Neural crest cell (in vitro differentiated cells): ENCODE measurements at places on chromosomes 3 and 15.

DNA sequence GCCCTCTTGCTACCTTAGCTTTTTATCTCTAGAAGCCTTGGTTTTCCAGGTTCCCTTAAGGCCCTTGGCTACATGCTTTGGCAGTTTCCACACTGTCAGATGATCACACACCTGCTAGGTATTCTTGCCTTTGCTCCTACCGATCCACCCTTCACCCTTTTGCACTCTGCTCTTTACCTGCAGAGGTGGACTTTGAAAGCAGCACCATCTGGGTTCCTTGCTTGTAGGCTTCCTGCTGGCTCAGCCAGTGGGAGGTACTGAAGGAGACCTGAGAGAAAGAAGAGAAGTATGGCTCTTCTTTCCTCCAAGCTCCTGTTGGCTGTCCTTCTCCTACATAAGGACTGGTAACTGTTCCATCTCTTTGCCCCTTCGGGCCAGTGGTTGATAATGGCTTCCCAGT, 7.3 kb upstream of the ZNF592 start:
- no peak for DNase-seq

GRCh38 chr15:33453761-33454160, 143.0 kb downstream of the RYR3 start:
- no peak for DNase-seq

DNA sequence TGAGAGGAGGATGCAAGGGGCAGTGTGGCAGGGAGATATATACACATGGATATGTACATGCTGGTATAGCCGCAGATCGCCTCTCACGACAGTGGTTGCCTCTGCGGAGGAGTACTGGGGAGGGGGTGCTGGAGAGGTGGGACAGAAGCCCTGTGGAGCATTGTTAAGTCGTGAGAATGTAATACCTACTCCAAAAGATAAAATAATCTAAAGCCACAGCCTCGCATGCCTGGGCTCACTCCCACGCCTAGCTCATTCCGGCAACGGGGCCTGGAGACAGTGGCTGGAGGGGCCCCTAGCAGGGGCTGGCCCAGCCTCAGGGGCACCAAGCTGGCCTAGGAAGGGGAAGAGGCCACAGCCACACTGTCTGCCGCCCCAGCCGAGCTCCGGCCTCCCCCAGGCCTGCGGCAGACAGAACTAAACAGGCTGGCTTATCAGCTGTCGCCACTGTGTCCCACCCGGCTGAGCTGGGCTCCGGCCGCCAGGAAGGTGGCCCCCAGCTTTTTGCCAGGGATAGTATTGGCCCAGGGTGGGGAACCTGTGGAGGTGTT, 65.1 kb upstream of the LCTL start:
- no peak for DNase-seq

GRCh38 chr3:138326866-138327595, 2.6 kb downstream of the NME9 start:
- no peak for DNase-seq

- no peak for DNase-seq
Observed at GRCh38 chr15:27670486-27671209, 428.5 kb downstream of the OCA2 start.

GRCh38 chr15:41985236-41986160, 13.1 kb upstream of the EHD4 start:
- no peak for DNase-seq

- DNase-seq, result no peak
Observed at GRCh38 chr3:110165753-110166152, 828.4 kb upstream of the DPPA4 start.

DNA sequence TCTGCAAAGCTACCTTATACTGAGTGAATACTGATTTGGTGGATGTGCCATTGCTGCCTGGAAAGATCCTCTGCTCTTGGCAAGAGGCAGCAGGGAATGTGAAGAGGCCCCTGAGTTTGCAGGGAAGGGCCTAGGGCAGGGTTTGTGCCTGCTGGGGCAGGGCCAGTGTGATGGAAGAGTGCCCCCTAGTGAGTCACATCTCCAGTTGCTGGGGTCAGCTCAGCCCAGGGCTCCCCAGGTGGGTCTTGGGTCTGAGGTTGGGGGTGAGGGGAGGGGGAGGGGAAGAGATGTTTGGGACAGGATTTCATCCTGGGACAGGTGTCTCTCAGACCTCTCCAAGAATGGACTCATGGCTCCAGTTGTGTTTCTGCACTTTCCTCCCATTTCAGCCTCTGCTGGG, 4.1 kb upstream of the AMOTL2 start:
- no peak for DNase-seq

- no peak for DNase-seq
Observed at GRCh38 chr3:123123716-123124616, 57.1 kb downstream of the PDIA5 start.

- DNase-seq, result peak; percentile 61
Observed at GRCh38 chr15:40594429-40594836, 384 bp downstream of the KNL1 start.

GRCh38 chr15:72919936-72920465, 132.3 kb upstream of the NEO1 start:
- DNase-seq, result no peak

- no peak for DNase-seq
Observed at GRCh38 chr3:195870442-195870841, 37.9 kb downstream of the TNK2 start.

GRCh38 chr3:27176256-27176655, 192.9 kb downstream of the NEK10 start:
- no peak for DNase-seq

DNA sequence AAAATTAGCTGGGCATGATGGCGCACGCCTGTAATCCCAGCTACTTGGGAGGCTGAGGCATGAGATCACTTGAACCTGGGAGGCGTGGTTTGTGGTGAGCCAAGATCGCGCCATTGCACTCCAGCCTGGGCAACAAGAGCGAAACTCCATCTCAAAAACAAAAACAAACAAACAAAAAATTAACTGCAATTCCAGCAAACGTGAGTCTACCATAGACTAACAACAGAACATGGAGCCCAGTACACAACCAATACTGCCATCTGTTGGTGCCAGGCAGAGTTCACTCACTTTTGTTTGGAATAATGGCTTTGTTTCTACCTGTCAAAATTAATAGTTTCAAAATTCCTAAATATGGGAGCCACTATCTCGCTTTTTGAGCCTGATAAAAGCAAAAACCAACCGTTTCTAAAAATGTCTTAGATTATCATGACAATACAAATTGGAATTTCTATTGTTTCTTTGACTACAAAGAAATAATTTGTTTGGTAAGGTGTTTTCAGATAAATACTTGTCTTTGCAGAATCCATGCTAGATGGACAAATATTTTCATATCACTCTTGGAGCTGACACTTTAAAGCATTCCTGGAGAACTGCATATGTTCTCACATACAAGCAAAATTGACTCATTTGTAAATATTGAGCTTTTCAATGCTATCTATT, 45.0 kb downstream of the GPR176 start:
- peak; percentile 3 for DNase-seq

DNA sequence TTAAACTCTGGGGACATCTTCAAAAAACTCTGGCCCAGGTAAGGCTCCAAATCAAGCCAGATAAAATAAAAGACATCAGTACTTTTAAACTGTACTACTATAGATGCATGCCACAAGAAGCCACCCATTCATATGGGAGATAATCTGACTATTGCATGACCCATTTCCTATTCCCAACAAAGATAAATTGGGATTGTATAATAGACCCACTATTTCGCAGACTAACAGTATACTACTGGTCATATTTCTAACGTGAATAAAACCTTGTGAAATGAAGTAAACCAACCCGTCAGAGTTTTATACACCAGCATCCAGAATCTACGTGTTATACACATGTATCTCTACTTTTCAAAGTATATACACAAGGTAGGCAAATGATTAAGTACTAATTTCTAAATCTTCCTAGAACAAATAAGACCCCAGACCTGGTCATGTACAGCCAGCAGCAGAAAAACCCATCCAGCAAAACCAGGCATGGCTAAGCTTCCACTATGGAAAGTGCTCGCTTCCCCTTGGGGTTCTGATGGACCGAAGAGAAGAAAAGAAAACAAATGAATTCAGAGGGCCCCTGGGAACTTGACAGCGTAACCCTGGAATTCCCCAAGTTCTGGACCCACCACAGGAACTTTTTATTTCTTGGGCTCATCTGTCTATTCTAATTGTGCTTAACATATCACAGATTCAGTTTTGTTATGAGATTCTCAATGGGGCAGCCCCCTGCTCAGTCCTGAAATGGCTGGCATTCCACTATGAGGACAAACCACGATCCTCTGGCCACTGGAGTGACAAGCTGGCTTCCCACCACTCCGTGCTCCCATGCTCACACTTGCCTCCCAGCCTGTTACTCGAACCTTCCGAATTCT, 69.1 kb downstream of the MB21D2 start:
- no peak for DNase-seq

DNA sequence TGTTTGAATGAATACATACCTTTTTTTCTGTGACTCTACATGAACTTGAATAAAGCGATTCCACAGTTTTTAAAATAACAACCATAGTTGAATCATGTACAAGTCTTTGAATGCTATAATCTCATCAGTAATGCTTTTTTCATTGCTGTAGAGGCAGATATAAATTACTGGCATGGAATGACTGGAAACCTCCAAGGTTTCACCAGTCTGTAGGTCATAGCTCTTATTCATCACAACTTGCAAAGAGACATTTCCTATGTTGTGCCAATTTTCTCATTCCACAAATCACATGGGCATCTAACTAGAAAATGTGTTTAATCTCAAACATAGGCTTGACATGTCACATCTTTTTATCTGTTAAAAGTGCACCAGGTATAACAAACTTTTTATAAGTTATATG, 407.1 kb upstream of the KCNMB2 start:
- DNase-seq, result no peak

- DNase-seq, result no peak
Observed at GRCh38 chr15:28100516-28101195, 1.5 kb upstream of the OCA2 start.

DNA sequence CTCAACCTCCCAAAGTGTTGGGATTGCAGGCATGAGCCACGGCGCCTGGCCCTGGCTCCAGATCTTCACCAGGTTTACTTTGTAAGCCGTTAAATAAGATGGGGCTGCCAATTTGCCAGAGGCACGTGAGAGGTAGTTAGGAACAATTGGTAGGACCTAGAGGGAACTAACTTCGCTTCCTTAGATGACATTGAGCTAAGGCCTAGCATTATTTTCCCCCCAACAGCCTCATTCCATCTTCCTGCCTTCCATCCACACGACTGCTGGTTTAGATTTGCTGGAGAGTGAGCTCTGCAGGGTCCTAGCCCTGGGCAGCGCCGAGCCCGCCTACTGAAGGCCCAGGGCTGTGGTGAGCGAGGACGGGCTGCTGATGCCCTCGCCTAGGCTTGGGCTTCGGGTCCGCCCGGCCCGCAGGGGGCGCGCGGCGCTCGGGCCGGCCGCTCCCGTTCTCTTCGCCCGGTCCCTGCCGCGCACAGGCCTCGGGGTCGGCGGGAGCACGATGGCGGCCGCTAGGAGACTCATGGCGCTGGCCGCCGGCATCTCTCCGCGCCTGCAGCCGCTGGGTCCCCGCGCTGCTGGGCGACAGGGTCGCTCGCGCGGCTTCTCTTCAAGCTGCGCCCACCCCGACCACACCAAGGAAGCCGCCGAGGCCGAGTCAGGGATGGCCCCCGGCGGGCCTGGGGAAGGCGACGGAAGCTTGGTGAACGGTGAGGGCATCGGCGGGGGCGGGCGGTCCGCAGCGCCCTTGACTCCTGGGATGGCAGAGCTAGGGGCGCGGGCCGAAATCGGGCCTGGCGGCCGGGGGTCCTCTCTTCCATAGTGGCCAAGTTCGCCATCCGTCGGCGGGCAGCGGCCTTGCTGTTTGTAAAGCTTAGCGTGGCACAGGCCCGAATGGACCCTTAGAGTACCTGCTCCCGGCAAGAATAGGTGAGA, 21.9 kb downstream of the DHX30 start:
- DNase-seq, result peak; percentile 71

DNA sequence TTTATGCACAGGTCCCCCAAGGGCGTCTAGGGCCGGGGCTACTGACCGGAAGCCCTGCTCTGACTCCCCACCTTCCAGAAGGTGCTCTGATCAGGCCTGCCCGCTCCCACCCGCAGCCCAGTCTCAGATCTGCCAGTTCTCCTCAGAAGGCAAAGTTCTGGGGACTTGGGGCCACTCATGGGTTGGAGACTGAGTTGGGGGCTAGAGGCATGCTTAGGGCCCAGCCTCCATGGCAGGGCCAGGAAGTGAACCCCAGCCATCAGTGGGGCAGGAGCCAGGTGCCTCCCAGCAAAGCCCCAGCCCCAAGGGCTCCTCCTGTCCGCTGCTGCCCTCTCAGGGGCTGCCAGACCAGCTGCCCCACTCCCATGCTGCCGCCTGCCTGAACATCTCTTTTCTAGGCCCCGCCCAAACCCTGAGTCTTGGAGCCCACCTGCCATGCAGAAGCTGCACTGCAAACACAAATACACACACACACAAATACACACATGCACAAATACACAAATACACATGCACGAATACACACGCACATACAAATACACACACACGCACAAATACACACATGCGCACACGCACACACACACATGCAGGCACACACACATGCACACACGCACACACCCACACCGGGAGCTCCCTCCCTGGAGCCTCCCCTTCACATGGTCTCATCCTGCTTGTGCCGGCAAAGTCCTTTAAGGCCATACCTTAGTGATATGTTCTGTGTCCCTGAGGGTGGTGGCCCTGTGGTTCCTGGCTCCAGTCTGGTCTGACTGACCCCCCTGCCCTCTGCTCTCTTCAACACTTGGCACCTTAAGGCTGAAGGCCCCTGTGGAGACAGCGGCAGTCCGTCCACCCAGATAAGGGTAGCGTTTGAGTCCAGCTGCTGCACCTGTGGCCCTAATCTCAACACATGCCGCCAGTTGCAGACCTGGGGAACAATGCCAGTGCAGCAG, 59.2 kb upstream of the KLF13 start:
- no peak for DNase-seq

DNA sequence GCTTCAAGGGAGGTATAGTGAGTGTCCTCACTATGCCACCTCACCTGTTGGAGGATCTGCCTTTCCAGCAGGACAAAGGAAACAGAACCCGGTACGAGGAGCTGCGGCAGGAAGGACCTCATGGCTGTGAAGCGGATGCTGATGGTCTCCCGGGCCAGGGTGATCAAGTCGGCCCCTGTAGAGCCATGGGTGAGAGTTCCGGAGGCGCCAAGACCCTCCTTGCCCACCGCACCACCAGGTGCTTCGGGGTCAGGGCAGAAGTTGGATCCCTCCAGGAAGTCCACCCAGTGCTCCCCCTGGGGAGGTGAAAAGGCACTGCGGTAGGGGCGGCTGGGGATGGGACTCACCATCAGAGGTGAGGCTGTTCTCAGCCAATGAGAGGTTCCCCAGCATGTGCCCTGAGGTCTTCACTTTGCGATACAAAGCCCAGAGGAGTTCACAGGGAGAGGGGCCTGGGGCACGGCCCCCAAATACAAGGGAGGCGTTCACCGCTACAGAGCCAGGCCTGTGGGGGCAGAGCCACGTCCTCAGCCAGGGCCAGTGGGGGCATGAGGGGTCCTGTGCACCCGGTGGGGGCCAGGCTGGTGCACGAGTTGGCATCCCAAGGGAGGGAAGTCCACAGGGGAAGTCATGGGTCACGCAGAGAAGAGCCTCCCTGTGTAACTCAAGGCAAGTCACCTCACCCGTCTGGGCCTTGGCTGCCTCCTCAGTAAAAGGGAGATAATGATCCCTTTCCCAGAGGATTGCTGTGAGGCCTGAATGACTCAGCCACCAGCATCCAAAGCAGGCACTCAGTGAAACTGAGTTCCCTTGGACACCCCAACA, 27.7 kb downstream of the C15orf39 start:
- DNase-seq, result no peak
